Activated CD8-positive, alpha-beta memory T cell treated with anti-CD3 and anti-CD28 coated beads for 1 hour (primary cell): ENCODE measurements at places on chromosomes 7 and 10.
A peak's percentile ranks its signal among the peaks of the same experiment; 100 is the strongest.

GRCh38 chr7:25823571-25823970 is 328.4 kb upstream of the NFE2L3 start:
- no peak for DNase-seq

DNA sequence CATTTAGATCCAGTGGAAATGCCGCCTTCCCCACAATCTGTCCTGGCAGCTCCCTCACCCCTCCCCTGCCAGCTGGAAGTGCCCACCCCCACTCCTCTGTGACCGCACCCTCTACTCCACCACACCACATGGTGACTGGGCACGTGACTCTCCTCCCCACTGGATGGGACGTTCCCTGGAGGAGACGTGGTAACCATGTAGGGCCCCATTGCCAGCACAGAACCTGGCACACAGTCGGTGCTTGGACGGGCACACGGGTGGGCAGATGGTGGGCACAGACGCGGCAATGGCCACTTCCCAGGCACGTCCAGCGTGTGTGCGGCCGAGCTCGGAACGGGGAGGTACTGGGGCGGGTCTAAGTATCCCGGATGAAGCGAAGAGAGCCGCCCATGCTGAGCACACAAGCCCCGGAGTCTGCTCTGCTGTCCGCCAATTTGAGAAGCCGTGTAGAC is 245.6 kb downstream of the MAD1L1 start:
- no peak for DNase-seq

DNA sequence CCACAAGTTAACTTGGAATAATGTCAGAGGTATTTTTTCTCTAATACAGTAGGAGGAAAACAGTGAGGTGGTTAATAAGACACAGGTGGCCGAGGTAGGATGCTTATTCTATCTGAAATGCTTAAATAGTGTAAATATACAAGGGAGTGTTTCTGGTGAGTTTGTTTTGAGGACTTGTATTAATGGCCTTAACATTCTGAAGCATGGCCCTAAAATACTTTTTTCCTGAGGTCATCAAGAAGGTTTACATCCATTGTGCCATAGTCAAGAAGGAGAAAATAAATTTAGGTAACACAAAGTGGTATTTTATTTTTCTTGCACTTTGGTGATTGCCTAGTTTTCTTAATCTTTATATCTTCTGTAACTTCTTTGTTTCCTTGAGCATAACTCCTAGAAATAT is 18.8 kb downstream of the GNAI1 start:
- DNase-seq = no peak

DNA sequence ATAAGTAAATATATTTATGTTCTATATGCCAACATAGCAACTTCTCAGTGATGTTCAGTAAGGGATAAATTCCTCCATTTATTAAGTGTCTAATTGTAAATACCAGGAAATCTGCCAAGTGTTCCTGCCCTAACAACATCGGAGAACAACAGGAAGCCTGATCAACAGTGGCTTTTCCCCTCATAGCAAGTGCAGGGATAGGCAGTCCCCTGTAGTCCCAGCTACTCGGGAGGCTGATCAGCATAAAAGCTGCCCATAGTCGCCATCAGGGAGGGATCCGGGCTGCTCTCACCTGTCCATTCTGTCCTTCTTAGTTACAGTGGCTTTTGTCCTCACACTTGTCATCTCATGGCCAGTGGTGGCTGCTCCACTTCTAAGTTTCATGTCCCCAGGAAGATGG is 141.3 kb downstream of the IDE start:
- DNase-seq = no peak

DNA sequence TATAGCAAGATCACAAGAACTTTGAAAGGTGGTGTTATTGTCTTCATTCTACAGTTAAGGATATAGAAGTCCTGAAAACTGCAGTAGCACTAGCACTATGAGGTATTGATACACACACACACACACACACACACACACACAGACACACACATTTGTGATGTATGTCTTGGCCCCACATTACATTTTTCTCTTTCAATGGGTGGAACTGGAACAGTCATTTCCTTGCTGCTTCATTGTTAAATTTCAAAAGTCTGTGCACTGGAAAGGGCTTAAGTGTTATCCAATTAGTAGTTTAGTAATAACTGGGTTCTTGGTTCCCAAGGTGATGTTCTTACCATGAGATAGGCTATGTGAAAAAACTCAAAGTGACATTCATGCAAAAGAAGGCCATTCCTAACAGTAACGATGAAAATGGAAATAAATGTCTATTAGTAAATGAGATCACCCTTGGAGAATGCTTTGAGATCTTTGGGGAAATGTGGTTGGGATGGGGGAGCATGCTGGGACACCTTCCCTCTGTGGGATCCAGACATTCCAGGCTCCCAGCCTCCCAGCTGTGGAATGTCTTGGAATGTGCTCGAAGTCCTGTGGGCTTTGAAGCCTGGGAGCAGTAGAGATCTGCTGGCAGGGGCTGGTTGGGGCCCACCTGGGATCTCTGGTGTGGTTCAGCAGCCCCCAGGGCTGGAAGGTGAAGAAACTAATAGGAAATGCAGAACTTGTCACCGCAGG is 37.4 kb upstream of the CALD1 start:
- no peak for DNase-seq

DNA sequence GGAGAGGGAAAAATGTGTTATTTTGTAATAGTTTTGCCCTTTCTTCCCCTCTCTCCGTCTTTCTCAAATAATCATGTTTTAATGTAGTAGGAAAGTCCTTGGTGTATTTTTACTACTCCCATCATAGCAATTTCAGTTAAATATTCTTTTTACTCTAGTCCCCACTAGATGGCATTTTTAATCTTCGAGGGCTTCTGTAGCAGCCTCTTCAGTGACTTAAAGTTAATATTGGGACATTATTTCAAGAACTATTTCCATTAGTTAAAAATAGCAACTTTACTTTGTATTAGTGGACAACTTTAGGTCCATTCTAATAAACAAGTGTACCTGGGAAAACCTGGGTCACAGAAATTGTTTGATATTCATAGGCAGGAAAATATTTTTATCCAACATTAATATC is 23.0 kb downstream of the EDRF1 start:
- DNase-seq = no peak

DNA sequence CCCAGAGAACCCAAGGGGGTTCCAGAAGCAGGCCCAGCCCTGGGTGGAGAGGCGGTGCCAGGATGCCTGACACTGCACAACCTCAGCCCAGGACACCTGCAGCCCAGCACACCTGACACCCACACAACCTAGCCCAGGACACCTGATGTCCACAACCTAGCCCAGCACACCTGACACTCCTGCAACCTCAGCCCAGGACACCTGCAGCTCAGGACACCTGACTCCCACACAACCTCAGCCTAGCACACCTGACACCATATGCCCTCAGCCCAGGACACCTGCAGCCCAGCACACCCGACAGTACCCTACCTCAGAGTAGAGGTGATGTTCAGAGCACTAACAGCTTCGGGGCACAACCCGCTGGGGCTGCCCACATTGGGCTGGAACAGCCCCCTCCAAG is 87.3 kb downstream of the PAXIP1 start:
- no peak for DNase-seq

GRCh38 chr7:512541-513311 is 6.9 kb downstream of the PDGFA start:
- no peak for DNase-seq

DNA sequence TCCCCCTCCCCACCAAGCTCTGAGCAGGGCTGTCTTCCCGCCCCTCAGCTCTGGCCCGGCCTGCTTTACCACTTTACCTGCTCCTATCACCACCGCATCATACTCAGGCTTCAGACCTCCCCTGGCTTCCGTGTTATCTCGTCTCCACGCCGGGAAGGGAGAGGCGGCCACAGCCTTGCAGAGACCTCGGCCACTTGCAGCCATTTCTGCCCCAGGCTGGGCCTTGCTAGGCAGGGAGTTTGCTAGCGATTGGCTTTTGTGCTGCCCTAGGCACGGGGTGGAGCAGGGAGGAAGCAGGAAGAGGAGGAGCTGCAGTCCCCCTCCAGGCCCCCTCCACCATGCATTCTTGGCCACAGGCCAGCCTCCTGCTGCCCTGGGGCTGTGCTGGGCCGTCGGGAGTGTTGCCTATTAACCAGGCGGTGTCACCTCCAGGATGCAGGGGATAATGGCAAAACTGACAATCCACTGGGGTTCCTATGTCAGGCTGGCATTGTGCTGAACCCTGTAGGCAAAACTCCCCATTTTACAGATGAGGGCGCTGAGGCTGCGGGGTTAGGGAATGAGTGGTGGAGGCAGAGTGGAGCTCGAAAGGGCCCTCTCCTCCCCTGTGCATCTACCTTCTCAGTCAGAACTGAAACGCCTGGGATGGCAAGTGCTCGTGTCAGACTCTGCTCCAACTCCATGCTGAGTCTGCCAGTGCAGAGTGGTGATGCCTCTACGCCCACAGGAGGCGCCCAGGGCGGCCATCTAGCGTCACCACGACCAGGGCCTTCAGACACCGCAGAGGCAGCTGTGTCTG is at the start of gene PYROXD2:
TSS of gene PYROXD2 (minus strand) at position 251 of the 799 bp plus-strand sequence. CDS start at position 204, 47 bp downstream.
- DNase-seq = peak; percentile 25

- DNase-seq = no peak
Observed at GRCh38 chr10:48800007-48800675, 115.5 kb downstream of the WDFY4 start.

DNA sequence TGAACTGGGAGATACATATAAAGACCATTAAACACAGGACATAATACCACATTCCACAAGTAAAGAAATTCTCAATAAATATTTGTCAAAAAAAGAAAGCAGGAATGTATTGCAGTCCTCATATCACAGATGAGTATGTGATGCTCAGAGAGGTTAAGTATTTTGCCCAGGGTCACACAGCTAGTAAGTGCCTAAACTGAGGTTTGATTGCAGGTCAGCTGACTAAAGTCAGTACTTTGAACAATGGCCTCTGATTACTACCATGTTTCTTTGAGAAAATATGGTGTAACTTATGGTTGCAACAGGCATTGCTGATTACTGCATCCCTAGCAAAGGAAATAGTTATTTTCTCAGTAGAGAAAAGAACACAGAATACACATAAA is 267.1 kb downstream of the ELMO1 start:
- DNase-seq = no peak

GRCh38 chr7:51000956-51001355 is 218.3 kb upstream of the GRB10 start:
- DNase-seq = no peak

GRCh38 chr7:48309720-48310119 is 138.5 kb downstream of the ABCA13 start:
- DNase-seq = no peak

DNA sequence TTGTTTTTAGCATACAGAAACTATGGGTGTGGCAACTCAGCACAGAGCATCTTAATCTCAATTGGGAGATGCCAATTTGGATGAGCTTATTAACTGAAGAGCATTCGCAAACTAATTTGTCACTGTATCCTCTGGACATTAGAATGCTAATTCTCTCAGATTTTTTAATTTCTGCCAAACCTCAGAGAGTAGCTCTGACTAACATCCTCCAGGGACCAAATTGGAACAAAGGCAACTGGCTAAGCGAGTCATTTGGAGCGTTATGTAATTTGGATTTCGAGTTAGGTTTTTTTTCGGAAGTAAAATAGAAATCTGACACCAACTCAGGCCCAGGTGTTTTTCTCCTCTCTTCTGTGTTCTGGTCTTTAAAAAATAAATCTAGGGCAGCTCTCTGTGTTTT is 201.9 kb downstream of the BMPER start:
- DNase-seq = no peak

DNA sequence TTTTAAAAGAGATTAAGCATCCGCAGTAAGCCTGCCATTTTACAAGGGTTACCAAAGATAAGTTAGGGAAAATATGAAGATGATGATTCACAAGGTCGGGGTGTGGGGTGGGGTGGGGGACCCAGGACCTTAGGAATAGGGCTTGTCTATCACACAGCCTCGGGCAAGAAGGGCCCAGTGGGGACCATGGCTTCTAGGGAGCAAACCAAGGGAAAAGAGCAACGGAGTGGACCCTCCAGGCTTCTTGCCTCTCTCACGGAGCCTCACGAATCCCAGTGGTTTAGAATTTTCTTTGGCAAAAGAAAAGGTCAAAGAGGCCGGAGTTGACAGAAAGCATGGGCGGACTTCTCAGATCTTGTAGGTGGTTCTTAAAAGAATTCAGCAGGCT is 1.3 kb downstream of the PRKCQ start:
- no peak for DNase-seq

DNA sequence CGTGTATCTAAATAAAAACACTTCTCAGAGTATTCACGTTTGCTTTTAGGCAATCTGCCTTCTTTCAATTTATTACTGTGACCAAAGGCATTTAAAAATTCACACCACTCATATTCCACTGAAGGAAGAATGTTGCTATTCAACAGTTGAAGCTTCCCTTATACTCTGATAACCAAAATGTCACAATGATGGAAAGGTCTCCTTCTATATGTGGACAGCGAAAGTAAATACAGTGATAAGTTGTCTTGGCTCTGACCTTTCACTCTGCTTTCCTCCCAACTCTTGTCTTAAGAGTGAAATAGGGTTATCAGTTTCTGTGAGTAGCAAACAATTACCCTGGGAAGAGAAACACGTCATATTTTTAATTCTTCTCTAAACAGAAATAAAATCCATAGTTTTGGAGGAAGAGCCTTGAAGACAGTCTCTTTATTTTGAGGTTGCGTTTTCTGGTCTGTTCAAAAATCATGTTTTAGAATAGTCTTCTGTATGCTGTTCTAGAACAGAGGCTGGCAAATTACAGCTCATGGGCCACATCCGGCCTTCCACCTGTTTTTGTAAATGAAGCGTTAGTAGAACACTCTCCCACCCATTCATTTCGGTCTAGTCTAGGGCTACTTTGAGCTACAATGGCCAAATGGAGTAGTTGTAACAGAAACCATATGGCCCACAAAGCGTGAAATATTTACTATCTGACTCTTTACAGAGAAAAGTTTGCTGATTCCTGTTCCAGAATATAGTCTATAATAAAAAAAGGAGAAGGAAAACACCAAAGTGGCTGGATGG is 41.3 kb downstream of the ETV1 start:
- no peak for DNase-seq

DNA sequence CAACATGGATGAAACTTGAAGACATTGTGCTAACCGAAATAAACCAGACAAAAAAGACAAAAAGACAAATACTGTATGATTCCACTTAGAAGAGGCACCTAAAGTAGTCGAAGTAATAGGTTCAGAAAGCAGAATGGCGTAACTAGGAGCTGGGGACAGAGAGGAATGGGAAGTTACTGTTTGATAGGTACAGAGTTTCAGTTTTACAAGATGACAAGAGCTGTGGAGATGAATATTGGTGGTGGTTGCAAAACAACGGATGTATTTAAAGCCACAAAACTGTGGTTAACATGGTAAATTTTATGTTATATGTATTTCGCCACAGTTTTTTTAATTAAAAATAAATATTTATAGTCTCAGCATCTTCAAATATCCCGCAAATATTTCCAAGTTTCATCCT is 64.1 kb upstream of the DIP2C start:
- DNase-seq = no peak
